ENCODE measurements at places on chromosomes 6 and 20.

- DNase-seq: no peak
These were observed 31.0 kb upstream of the ULBP3 start for GRCh38 chr6:150099953-150100352.

- DNase-seq: no peak
These were observed 148.1 kb downstream of the SCML4 start for GRCh38 chr6:107676042-107676441.

DNA sequence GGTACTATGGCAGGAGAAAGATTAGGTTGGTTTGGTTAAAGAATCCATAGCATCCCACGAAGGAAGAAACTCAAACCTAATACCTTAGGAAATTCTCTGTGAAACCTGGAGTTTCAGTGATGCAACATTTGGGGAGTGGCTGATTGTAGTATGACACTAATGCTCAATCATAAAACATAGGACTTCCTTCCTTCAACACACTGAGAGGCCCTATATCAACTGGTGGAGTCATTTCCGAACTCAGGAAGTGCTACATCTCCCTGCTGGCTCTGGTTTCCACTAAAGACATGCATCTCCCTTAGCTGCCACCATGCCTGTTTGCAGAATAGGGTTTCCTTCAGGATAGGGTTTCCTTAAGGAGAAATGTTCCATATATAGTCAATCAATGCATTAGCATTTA is 5.2 kb upstream of the MANEA start:
- DNase-seq: no peak

DNA sequence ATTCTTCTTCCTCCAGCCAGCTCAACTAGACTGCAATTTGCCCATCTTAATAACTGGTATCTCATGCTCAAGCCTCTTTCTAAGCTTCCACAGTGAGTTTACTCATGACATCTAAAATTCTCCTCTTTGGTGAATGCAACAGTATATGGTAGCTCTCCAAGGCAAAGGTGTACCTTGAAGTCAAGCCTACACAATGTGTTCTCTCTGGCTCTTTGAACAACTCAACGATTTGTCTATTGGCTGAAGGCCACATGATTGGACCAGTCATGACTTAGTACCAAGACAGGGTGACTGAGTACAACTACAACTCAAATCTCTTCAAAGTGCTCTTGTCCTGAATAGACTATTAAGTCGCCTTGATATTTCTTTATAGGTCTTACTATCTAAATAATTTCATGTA is 199.6 kb downstream of the PKHD1 start:
- no peak for DNase-seq

- no peak for DNase-seq
These were observed 4.8 kb downstream of the TRIM10 start for GRCh38 chr6:30156262-30156599.

GRCh38 chr6:34587325-34587724 is 31.2 kb upstream of the SPDEF start:
- no peak for DNase-seq

DNA sequence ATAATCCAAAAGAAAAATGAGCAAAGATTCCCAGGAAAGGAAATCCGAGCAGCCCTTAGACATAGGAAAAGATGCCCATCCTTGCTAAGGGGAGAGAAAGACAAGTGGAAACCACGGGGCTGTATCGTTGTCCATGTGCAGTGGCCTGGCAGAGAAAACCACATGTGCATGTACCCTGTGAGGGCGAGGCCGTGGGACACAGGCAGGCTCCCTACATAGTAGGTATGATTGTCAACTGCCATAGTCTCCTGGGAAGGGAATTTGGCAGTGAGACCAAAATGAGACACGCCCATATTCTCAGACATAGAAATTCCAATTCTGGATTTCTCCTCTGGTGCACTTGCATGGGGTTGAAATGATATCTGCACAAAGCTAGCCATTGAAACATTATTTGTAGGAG is 169.7 kb upstream of the SALL4 start:
- no peak for DNase-seq

- DNase-seq: no peak
These were observed 68.9 kb downstream of the MDGA1 start for GRCh38 chr6:37628611-37629320.

GRCh38 chr6:160248538-160248937 is 10.1 kb downstream of the SLC22A2 start:
- DNase-seq: no peak

DNA sequence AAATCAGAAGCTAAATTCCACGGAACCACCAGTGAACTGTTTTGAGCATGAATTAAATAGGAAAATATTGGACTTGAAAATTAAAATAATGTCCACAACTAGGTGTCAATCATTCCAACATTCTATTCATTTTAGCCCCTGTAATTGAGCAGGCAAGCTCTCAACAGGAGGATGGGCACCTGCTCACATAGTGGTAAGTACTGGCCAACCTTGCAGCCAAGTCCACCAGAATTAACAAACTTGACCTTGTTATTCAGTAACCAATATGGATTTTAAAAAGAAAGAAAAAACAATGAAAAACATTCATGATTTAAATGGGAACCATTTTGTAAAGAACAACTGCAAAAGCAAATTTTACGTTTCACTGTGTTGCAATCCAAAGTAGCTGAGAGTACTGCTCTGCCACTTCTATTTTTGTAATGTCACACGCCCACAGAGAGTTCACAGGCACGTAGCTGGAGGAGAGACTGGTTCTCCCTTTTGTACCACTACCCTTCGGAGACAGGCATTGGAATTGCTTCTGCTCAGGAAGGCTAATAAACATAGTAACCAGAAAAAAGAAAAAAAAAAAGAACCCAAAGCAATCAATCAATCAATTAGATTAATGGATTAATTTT is 75.2 kb upstream of the F13A1 start:
- no peak for DNase-seq

DNA sequence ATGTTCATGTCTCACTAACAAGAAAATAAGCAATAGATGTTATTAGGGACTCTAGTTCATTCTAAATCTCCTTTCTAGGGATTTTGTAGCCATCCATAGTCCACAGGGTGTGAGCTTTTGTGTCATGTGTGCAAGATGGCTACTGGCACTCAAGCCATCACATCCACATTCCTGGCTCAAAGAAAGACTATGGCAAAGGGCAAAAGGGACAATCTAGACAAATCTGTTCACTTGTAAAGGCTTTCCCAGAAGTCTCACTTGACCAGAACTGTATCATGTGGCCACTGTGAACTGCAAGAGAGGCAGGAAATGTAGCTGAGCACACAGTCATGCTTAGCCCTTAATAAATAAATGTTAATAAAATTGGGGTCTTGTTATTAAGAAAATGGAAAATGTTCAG is 212.6 kb upstream of the EXOC2 start:
- no peak for DNase-seq

DNA sequence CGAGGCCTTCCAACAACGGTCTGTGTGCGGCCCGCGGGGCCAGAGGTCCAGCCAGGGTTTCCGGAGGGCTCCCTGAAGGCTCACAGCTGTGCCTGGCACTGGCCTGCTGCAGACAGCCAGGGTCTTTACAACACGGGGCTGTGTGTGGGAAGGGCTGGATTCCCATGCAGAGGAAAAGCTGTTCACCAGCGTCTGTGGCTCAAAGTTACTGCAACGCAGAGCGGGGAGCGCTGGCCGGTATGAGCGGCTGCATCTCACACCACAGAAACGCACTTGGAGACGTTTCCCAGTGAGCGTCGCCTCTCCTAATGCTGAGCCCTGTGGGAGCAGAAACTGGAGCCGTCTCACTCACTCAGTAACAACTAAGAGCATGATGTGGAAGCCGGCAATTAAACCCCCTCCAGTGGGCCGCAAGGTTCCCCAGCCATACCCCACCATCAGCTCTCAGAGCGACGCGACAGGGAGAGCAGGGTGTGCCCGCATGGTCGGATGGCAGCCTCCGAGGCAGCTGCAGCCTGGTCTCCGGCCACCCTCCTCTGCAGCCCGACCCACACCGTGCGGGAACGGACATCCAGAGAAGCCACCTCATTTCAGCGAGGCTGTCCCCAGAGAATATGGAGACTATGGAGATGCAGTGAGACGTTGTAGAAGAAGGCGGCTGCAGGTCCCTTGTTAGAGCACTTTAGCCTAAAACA is 42.6 kb downstream of the DLL1 start:
- DNase-seq: no peak

DNA sequence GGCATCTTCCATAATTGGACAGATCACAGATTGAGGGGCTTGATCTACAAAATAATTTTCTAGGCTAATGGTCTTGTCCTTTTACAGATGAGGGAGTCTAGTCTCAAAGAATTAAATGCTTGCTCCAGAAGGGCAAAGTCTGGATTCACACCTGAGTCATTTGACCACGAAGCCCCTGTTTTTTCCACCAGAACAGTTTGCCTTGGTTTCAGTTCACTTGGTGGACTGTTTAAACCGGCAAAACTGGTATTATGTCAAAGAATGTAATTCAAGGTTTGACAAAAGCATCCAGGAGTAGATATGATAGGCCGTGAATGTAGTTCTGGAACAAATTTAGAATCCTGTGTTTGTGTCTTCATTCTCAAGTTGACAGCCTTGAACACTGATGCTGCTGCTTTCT is 3.3 kb downstream of the MYO6 start:
- DNase-seq: no peak

DNA sequence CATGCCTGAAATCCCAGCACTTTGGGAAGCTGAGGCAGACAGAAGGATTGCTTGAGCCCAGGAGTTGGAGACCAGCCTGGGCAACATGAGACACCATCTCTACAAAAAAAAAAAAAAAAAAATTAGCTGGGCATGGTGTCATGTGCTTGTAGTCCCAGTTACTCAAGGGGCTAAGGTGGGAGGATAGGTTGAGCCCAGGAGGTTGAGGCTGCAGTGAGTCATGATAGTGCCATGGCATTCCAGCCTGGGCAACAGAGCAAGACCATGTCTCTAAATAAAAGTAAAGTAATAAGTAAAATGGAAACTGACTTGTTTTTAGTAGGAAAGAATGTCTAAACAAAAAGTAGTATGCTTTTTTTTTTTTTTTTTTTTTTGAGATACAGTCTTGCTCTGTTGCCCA is 240.7 kb downstream of the ARID1B start:
- no peak for DNase-seq

DNA sequence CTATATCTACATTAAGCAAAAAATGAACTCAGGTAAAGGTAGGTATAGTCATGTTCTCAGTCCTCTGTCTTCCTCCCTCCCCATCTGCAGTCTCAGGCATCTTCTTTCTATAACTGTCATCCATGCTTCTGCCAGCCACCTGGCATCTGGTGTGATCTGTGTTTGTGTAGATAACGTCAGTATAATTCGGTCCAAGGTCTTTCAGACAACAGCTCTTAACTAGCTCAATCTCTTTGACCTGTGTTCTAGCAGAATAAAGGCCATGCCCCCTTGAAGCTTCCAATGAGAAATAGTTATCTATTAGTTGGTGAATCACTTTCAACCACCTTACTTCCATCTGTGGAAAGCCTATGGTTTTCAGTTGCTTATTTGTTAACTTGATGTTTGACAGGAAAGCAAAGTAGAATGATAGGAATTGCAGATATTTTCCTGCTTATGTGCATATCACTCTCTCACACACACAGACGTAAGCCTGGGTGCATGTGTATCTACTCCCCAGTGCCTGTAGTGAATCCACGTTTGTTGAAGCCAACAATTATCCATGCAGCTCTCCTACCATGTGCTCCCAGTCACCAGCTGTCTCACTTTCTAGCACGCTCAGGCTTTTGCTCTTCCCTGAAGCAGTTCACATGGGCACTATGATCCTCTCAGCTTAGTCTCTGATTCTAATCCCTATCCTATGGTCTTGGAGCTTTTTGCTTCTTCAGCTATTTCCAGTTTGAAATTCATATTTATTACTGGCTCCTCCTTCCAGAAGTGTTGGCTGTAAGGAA is 433.7 kb upstream of the MANEA start:
- no peak for DNase-seq

- no peak for DNase-seq
These were observed 39.2 kb upstream of the TXLNB start for GRCh38 chr6:139330826-139331500.

DNA sequence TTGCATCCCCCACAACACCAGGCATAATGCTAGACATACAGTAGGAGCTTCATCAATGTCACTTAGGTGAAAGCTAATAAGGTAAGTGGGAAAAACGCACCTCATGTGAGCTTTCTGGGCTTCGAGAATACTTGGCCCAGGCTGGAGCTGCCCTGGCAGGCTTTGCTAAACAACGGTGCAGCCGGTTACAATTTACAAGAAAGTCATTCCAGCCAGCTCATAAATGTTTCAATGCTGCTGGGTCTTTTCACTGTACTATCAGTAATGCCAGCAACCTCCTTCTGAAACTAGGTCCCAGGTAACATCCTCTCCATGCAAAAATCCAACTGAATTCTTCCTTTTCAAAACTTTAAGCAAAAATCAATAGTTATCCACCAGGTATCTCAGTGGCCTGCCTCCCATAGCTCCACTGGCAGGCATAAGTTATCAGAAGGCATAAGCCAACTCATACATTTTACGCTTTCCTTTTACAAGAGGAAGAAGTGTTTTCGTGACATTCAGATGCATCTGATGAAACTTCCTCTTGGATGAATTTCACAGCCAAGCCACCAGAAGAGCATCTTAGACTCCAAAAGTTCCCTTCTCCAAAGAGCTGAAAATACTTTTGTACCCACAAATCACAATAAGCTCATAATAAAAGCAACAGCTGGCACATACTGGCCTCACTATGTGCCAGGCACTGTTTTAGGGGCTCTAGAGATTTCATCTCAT is 56.3 kb downstream of the RTN4IP1 start:
- no peak for DNase-seq

DNA sequence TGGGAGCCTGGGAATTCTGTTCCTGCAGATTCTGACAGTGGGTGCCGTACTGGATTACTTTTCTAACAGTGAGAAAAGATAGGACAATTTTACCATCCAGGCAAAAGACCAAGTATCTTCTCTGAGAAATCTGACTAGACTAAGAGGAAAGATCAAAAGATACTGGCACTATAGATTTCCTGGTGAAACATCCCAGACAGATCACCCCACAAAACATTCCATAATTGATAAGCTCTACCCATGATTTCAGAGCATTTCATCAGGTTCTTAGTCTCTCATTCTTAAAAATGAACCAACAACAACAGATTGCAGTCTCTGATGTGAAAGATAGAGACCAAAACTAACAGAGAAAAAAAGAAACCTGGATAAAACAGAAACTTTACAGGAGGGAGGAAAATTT is 13.6 kb upstream of the UBR2 start:
- no peak for DNase-seq

DNA sequence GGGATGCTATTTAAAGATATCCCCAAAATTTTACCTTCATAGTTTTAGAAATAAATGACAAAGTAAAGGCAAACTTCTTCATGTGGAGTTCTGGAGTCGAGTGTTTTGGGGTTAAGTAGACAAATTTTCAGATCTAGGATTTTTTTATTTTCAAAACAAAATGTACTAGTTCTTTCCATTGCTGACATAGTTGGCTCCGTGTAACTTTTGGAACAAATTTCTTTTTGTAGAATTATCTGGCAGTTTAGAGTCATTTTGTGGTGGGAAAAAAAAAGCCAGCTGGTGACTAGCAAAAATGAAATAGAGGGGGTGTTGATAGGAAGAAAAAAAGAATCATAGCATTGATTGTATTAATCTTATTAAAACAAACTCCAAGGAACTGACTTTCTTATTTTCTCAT is 131.6 kb upstream of the TCF21 start:
- no peak for DNase-seq

GRCh38 chr6:17556014-17556413 is 44.1 kb upstream of the FAM8A1 start:
- DNase-seq: no peak

All from activated naive CD4-positive, alpha-beta T cell (primary cell).